ENCODE measurements at places on chromosomes 11 and 22.

DNA sequence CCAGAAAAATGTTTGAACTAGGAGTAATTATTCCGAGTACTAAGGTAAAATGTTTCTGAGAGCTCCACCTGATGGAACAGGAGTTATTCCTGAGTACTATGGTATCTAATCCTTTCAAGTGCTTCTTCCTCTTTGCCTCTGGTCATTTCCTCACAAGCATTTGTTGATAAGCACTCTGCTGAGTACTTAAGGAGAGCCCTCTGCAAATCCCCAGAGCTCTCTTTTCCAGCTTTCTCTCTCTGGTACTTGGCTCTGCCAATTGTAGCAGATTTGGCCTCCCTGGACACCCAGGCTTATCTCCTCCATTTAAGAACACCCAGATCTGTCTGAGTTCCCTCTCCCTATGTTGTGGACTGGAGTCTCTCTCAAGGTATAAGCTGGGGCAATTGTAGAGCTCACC is 457.0 kb downstream of the MN1 start:
- DNase-seq, result no peak

GRCh38 chr11:100748153-100748552 is 61.1 kb downstream of the ARHGAP42 start:
- DNase-seq, result no peak

DNA sequence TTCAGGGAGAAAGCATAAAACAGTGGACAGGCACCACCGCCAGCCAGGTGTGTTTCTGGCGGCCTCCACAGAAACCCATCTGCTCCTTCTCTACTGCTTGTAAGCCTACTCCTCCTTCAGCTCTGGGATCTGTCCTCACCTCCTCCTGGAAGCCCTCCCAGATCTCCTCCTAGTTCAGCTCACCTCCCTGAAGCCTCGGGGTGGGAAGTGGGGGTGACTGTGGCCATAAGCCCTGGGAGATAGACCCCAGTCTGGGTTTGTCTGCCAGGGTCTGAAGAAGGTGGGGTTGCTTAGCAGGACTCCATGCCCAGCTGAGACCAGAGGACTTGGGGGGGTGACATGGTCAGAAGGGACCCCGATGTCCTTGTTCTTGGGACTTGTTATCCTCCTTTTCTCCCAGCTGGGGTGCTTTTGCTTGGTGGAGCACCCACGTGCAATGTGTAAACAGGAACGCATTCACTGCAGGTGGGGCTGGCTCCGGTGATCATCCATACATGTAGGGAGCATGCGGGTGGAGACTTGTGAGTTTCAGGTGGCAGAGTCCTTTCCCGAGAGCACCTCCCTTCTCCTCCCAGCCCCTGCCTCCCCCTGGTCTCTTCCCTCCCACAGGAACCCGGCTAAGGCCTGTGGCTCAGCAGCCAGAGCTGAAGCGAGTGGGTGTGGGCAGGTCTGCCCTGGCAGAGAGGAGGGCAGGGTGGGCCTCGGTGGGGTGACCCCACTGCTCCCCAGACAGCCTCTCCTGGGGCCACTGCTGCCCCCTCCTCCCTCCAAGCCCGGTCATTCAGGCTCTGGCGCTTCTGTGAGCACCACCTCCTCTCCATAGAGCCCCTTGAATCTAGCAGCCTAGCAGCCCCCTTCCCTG is 25.9 kb downstream of the MRGPRG start:
- no peak for DNase-seq

DNA sequence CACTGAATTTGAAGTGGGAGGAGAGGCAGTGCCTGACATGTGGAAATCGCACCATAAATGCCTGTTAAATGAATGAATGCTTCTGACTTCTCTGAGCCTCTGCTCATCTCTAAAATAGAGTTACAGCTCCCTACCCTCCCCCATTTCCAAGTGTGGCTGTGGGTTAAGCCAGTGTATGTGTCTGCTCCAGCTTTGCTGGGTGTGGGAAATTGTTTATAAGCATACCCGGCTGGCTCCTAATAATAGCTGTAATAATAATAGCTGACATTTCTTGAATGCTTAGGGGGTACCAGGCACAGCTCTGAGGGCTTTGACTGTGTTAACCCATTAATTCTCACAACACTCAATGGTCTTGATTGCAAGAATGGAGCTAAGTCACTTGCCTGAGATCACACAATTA is 7.0 kb upstream of the FCHSD2 start:
- DNase-seq, result no peak

DNA sequence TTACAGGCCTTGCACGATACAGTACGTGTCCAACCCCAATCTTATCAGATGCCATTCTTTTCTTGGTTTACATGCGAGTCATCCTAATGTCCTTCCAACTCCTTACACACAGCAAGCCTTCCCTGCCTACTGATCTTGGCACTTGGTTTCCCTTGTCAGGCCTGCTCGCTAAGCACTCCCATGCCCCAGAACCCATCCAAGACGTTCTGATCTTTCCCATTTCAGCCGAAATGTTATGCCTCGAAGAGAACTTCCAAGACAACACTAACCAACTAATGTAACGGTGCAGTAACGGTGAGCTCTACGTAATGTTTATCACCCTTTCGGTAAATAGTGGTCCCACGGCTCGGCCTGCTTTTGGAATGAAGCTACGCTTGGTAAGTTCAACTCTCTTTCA is 521 bp downstream of the PES1 start:
- no peak for DNase-seq

GRCh38 chr11:59102259-59102765 is 4.7 kb upstream of the FAM111B start:
- peak; percentile 40 for DNase-seq
